ENCODE measurements at places on chromosomes 13 and 19. TPM values are rescaled to one million over a fixed set of nuclear protein-coding genes. Genes with fewer than 3 reads are reported as not detected.

Gene CSNK1A1L
- not detected for total RNA-seq

Gene SERPINE3
- total RNA-seq: not detected

Gene TUBGCP3
- 13.2 TPM for total RNA-seq

Gene SIGLEC8
- total RNA-seq: not detected

Gene LPAR6
- 2.7 TPM for total RNA-seq

Gene PCSK4
- total RNA-seq: 1.2 TPM

Gene SIGLEC6
- not detected for total RNA-seq

Gene DAND5
- not detected for total RNA-seq

Measured in bronchus fibroblast of lung (primary cell).